Thoracic aorta (tissue), 2 donors: ENCODE measurements at places on chromosomes 2 and 18.

- no peak overlapping the region for H3K27ac ChIP-seq
- no peaks in the 10 kb centered on the region for H3K4me1 ChIP-seq
- no peak for DNase-seq
- no peak overlapping the region for H3K4me3 ChIP-seq
- no peaks in the 10 kb centered on the region for H3K36me3 ChIP-seq
- H3K27me3 ChIP-seq = no peaks in the 10 kb centered on the region
Observed at GRCh38 chr2:44833171-44834069, 108.1 kb upstream of the SIX3 start.

- H3K4me1 ChIP-seq = peaks cover 33% of the 10 kb centered on the region
- H3K27me3 ChIP-seq = no peaks in the 10 kb centered on the region
Observed at GRCh38 chr2:207240649-207241048, 74.9 kb upstream of the KLF7 start.

DNA sequence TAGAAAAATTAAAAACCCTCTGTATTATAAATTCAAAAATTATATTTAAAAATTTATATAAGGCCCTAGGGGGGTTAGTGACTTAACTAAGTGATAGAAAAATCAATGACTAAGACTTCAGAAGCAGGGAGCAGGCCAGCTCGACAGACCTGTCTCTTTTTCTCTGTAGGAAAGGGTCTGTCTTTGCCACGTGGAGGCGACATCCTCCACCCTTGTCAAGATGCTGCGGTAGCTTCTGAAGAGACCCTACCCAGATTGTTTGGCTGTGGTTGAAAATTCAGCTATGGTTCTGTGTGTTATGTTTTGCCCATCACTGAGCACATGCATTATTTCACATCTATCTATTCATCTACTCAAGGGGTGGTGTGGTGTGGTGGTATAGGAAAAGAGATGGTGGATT lies 8.2 kb upstream of the SLC4A3 start:
- no peaks in the 10 kb centered on the region for H3K4me1 ChIP-seq
- no peak for DNase-seq

GRCh38 chr2:125979886-125980285 lies 676.1 kb upstream of the GYPC start:
- no peak overlapping the region for H3K4me3 ChIP-seq
- no peaks in the 10 kb centered on the region for H3K4me1 ChIP-seq

- no peaks in the 10 kb centered on the region for H3K27me3 ChIP-seq
- no peak for DNase-seq
- H3K36me3 ChIP-seq = no peaks in the 10 kb centered on the region
- no peak overlapping the region for H3K4me3 ChIP-seq
Observed at GRCh38 chr2:214126135-214126534, 284.7 kb upstream of the VWC2L start.

DNA sequence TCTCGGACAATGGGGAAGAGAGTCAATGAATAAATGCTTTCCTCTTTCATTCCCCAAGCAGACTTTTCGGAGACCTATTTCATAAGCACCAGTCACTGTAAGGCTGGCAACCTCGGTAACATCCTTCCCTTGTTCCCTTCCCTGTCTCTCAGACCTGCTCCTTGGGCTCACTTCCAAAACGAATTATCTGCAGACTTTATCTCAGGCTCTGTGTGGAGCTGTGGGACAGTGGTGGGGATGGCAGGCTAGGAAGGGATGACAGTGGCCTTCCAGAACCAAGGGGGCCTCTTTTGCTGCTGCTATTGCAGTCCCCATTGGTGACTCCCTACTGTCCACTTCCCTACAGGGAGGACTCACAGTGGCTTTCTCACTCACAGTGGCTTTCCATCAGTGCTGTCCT lies 185.6 kb upstream of the MEX3C start:
- H3K27ac ChIP-seq = no peak overlapping the region
- H3K27me3 ChIP-seq = no peaks in the 10 kb centered on the region
- peaks cover 5% of the 10 kb centered on the region for H3K4me1 ChIP-seq
- no peak overlapping the region for H3K4me3 ChIP-seq
- no peaks in the 10 kb centered on the region for H3K36me3 ChIP-seq
- DNase-seq = no peak
